Stimulated activated CD8-positive, alpha-beta memory T cell treated with anti-CD3 and anti-CD28 coated beads, Interleukin-4, amount 100 ng/mL, for 4 hours (primary cell): ENCODE measurements at places on chromosomes 2 and 18.

- no peak for DNase-seq
These were observed 124.9 kb downstream of the XIRP2 start for GRCh38 chr2:167013227-167013626.

- DNase-seq, result no peak
These were observed 9.8 kb downstream of the PRLH start for GRCh38 chr2:237575869-237576862.

DNA sequence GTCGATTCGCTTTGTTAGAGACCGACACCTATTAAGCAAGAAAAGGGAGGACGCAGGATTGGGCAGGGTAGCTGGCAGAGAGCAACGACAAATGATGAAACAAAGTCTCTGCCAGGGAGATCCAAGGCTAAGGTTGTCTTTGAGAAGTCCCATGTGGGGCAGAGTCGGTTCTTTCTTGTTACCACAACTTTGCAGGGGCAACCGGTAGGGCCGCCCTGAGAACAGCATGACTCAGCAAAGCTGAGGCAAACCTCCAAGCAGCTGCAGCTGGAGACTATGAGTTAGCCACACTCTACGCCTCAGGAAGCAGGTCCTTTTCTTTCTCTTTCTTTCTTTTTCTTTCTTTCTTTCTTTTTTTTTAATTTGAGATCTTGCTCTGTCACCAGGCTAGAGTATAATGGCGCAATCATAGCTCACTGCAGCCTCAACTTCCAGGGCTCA lies 452.3 kb upstream of the ID2 start:
- DNase-seq, result peak; percentile 17

GRCh38 chr18:13548106-13548819 lies 178.1 kb downstream of the FAM210A start:
- DNase-seq, result no peak

DNA sequence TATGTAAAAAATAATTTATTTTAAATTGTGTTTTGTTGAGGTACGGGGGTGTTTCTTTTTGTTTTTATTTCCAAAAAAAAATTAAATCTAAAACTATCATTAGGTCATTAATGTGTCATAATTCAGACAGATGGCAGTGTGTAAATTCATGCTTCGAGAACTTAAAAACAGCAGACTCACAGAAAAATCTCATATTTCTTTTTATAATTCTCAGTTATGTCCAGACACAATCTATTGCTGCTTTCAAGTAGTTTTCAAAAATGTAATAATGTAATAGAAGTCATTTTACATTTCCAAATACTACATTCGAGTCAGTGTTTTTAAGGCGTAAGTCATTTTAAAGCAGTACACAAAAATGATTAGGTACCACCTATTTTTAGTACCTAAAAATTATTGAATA lies 14.3 kb downstream of the IKZF2 start:
- DNase-seq, result no peak

- DNase-seq, result no peak
These were observed 104.8 kb downstream of the POLR1A start for GRCh38 chr2:86000938-86001312.

GRCh38 chr2:57146951-57147350 lies 899.7 kb upstream of the VRK2 start:
- no peak for DNase-seq

- DNase-seq, result no peak
These were observed 35.4 kb downstream of the SFXN5 start for GRCh38 chr2:73035899-73036711.

GRCh38 chr18:48806551-48807261 lies 144.1 kb downstream of the SMAD7 start:
- no peak for DNase-seq
